ENCODE measurements at places on chromosomes 6 and 20.

- DNase-seq, result peak; percentile 17
These were observed 47.1 kb downstream of the DST start for GRCh38 chr6:56595490-56596122.

GRCh38 chr6:7933794-7934193, 23.2 kb upstream of the TXNDC5 start:
- DNase-seq, result no peak

- peak; percentile 24 for DNase-seq
These were observed 5.0 kb downstream of the DST start for GRCh38 chr6:56637640-56638039.

DNA sequence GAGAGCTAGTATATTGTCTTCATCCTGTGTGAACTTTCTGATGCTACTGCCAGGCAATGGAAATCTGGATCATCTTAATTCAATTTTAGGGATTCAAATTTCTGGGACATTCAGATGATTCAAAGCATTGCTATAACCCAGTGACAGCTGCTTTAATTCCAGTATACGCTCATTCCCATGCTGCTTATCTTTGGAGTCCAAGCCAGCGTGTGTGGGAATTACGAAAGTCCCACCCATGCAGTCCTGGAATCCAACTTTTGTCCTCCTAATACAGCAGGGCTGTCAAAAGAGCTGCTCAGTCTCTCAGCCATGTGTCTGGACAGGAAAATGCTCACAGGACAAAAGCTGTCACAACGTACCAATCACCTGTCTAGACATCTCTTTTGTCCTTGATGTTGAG, 219.8 kb downstream of the LAMA2 start:
- DNase-seq, result peak; percentile 27

DNA sequence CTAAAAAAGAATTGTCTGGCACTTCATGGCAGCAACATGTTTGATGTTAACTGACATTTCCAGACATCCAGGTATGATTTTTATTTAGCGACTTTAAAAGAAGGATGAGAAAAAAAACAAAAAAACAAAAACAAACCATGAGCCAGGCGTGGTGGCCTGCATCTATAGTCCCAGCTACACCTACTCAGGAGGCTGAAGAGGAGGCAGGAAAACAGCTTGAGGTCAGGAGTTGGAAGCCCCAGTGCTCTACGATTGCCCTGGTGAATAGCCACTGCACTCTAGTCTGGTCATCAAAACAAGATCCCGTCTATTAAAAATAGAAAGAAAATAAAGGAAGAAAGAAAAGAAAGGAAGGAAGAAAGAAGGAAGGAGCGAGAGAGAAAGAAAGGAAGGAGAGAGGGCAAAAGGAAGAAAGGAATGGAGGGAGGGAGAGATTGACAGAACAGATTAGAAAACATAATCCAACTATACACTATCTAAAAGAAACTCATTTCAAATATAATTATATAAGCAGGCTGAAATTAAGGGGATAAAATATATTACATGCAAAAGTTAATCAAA, 141.6 kb downstream of the TRIM27 start:
- DNase-seq, result no peak

GRCh38 chr6:48110436-48111142, 408 bp downstream of the PTCHD4 start:
- DNase-seq, result no peak

DNA sequence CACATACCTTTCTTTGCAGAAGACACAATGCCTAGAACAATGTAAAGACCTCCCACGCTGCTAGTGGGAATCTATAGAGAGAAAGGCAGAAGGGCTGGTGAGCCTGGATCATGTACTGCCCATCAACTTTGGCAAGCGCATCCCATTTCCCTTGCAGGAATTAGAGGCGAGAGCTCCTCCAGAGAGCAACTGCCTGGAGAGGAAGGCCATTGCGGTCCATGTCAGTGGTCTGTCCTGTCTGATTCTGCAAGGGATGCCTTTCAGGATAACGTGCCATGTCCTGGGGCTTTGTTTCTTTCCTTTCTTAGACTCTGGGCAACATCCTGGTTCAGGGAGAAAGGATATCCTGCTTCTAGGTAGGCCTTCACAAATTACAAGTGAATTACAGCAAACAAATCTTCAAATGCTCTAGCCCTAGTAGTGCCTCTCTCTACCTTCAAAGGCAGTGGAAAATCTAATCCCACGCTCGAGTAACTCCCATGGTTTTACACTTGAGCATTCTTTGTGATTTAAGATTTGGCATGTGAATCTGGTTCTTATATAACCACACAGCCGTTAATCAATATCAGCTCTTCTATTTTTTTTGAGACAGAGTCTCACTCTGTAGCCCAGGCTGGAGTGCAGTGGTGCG, 38.5 kb downstream of the GCNT2 start:
- DNase-seq, result no peak

DNA sequence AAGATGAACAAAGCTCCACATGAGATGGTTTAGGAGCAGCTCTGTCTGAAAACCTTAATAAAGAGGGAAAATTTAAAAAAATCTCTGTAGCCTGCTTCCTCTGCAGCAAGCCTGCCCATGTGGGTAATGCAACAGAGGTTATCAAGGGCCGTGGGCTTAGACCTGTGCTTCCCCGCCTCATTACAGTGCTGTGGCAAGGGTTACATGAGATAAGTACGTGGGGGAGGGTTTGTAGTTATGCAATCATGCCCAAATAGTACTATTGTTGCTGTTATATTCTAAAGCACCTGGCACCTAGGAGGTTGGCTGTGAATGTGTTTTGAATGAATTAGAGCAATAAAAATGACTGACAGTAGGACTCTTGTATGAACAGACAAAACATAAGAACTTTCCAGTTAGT, 68.3 kb downstream of the PKHD1 start:
- no peak for DNase-seq

GRCh38 chr20:16017656-16018055, 555.6 kb downstream of the KIF16B start:
- no peak for DNase-seq

- DNase-seq, result no peak
These were observed 2.3 kb downstream of the TOX2 start for GRCh38 chr20:43916881-43917371.

GRCh38 chr6:75486850-75487518, 6.6 kb downstream of the FILIP1 start:
- no peak for DNase-seq

DNA sequence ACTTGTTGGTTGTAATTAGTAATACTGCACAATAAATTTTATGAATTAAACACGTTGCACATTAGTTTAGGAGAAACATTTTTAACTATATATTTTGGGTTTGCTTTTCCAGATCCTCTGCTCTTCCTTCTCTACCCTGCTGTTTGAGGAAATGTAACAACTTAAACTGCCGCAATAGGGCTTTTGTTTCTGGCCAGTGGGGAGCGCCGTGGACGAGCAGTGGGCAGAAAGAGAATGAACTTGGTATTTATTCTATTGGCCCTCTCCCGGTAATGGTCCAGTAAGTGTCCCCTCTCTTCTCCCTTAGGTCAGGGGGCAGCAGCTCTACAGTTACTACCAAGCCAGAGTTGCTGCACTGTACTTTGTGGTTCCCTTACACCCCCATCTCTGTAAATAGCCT, 35.2 kb upstream of the EPHA7 start:
- no peak for DNase-seq

- no peak for DNase-seq
These were observed 262.1 kb downstream of the FOXC1 start for GRCh38 chr6:1871724-1872315.

GRCh38 chr6:141914646-141915045, 218.1 kb upstream of the GJE1 start:
- no peak for DNase-seq

DNA sequence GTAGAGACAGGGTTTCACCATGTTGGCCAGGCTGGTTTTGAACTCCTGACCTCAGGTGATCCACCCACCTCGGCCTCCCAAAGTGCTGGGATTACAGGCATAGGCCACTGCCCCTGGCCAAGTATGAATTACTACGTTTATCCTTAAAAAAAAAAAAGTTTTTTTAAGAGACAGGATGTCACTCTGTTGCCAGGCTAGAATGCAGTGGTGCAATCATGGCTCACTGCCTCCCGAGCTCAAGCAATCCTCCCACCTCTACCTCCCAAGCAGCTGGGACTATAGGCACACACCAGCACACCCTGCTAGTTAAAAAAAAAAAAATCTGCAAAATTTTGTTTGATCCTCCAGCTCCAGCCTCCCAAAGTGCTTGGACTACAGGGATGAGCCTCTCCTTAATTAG, 23.1 kb downstream of the IYD start:
- DNase-seq, result no peak

DNA sequence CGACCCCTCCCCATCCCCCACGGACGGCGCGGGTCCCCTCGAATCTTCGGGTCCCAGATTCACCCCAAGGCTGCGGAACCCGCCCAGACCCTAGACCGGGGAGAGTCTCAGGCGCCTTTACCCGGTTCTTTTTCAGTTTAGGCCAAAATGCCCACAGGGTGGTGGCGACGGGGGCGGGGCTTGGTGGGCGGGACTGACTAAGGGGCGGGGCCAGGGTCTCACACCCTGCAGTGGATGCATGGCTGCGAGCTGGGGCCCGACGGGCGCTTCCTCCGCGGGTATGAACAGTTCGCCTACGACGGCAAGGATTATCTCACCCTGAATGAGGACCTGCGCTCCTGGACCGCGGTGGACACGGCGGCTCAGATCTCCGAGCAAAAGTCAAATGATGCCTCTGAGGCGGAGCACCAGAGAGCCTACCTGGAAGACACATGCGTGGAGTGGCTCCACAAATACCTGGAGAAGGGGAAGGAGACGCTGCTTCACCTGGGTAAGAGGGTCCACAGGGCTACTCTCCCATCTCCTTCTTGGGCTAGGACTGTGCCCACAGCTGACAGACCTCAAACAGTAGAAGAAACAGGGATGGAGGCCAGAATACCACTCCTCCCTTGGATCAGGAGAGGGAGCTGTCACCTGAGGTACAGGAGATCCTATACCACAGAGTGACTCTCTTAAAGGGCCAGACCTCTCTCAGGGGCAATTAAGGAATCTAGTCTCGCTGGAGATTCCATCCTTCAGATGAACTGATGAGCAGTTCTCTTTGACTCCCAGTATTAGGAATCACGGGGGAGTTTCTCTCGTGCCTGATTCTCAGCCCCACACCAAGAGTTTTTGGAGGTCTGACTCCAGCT, 942 bp downstream of the HLA-E start:
- DNase-seq, result no peak

DNA sequence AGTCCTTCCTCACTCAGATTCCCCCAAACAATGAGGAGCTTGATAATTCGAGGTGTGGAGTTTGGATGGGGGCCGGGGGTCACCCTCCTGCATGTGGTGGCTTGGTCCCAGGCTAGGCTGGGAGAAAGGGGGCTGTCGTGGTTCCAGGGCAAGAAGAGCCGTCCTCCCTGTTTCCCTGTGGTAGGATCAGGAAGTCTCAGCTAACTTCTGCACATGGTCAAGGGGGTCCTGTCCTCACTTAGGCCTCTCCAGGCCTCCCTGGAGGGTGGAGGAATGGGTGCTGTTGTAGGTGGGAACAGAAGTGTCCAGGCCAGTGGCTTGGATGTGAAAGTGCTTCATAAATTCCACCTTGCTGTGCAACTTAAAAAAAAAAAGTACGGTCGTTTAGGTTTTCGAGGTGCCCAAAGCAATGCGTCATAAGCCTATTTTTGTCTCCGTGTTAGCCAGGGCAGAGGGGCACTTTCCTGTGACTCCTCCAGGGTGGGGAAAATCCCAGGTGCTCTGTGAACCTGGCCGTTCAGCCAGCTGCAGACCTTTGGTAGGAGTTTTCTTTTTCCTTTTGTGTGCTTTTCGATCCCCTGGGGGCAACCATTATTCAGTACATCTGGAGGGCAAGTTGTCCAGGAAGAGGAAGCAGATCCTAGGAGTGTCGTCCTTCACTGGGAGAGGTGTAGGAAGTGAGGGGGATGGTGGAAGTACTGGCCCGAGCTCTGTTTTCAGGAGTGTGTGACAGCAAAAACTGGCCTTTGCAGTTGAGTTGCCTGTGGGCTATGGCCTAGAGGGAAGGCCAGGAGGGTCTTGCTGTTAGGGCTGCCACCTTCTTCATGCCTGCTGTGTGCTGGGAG, 9.6 kb downstream of the IGF2R start:
- no peak for DNase-seq

DNA sequence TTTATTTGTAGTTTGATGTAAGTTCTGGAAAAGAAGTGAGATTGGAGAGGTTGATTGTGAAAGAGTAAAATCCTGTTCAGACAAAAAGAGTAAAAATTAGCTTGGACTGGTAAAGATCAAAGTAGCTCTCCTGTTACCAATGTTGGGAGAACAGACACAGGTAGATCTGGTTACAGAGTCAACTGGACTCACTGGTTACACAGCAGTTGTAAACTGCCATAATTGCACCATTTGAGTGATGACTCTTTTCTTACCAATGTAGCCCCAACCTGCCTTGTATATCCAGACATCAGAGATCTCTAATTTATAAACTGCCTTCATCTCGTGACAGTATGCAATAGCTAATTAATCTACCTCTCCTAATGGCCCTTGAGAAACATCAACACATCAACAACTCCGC, 165.6 kb upstream of the PRSS16 start:
- no peak for DNase-seq

DNA sequence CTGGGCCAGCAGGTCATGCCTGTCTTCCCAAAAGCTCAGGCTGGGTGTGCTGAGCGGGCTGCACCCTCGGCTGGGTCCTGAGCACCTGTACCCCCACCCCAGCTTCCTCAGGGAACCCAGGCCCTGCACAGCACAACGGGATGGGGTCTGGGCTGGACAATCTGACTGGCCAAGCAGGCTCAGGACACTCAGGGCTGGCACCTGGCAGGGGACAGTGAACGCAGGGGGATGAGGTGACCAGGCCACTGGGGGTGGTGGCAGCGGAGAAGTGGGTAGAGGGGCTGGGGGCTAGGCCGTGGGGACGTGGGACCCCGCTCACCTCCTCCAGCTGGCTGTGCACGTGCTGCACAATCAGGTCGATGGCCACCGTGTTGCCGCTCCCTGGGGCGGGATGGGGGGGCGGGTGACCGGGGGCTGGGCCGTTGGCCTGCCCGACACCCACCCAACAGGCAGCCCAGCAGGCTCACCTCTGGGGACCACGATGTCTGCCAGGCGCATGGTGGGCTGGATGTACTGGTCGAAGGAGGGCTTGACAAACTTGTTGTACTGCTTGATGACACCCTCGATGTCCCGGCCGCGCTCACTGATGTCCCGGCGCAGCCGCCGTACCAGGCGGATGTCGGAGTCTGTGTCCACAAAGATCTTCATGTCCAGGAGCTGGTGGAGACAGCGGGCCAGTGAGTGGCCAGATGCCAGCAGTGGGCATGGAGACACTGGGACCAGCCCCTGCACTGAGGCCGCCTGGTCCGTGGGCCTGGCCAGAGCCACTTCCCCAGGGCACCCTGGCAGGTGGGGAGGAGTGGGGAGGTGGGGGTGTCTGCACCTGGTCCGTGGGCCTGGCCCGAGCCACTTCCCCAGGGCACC, 11.9 kb downstream of the UCKL1 start:
- DNase-seq, result no peak

Data from GM04504 (cell line).